ENCODE measurements at places on chromosomes 12 and 14. TPM values are rescaled to one million over a fixed set of nuclear protein-coding genes. Genes with fewer than 3 reads are reported as not detected.

Gene ZDHHC22
- under 0.01 TPM for total RNA-seq

Gene KRT71
- not detected for total RNA-seq

Gene GZMB
- not detected for total RNA-seq

Gene HCAR2
- not detected for total RNA-seq

Gene DEPDC4
- 0.20 TPM for total RNA-seq

Gene TFCP2
- total RNA-seq, result 10.3 TPM

Gene CAPZA3
- not detected for total RNA-seq

Gene GNB3
- total RNA-seq, result 1.4 TPM

Gene KCNK10
- total RNA-seq, result 0.13 TPM

Gene AHNAK2
- total RNA-seq, result 91.8 TPM

Gene NABP2
- 44.1 TPM for total RNA-seq

Gene C12orf75
- 54.6 TPM for total RNA-seq

Gene REC8
- 4.1 TPM for total RNA-seq

Gene NR1H4
- total RNA-seq, result not detected

Gene DENND5B
- 7.8 TPM for total RNA-seq

Gene OTOGL
- 0.63 TPM for total RNA-seq

Gene ABCD4
- total RNA-seq, result 43.5 TPM

Gene CMKLR1
- 0.13 TPM for total RNA-seq

Gene C12orf76
- total RNA-seq, result 19.1 TPM

Gene NPFF
- total RNA-seq, result not detected

Gene TPPP2
- total RNA-seq, result not detected

Gene HRK
- not detected for total RNA-seq

Gene KRT79
- total RNA-seq, result not detected

Gene SDS
- total RNA-seq, result not detected

Measured in pulmonary artery endothelial cell (primary cell).